ENCODE measurements at places on chromosomes 13 and 19.
A peak's percentile ranks its signal among the peaks of the same experiment; 100 is the strongest.

DNA sequence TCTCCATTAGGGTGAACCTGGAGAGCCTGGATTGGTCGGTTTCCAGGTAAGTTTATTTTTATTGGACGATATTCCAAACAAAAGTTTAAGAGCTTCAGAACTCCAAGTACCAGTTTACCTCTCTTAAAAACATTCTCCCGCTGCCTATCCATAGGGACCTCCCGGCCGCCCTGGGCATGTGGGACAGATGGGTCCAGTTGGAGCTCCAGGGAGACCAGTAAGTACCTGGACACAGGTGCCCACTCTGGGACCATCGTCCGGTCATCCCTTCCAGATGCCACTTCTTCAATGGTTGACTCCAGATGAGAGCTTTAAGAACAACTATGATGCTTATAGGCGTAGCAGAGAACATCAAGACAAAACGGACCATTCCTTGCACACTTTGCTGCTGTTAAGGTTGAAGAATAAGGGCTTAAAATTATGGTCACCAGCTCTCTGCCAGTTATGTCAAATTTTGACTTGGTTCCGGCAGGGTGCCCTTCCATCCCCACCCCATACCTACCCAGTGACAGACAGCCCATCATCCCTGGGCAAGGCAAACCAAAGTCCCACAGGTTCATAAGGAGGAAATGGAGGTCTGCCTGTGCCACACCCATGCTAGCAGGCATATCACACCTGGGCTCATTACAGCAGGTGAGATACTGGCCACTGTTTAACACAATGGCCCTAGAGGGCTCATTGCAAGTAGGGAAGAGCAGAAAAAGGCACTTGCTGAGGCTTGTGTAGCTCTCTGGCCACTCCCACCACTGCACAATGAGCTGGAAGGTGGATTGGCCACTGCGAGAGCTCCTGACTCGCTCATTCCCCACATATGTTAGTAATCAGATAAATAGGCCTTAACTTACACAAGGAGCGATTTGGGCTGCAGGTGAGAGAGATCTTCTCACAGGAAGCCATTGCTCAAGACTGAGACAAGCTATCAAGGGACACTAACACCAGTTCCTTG, 123.6 kb downstream of the COL4A2 start:
- no peak for DNase-seq

DNA sequence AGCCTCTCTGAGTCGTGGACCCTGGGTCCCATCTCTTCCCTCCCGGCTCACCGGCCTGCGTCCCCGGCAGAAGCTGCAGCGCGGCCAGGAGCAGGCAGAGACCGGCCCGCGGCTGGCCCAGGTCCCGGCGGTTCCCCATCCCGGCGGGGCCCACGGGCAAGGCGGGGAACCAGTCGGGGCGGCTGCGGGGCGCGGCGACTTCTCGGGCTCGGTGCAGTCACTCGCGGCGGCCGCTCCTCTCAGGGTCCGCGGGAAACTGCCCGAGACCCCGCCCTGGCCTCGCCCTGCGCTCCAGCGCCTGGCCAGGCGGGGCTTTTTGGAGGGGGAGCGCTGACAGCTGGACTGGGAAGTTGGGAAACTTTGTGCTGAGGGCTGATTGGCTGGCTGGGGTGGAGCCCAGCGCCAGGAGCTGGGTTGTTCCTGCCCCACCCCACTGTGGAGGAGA, at the start of gene COL5A3:
COL5A3 (minus strand) TSS at position 258 of the 445 bp plus-strand sequence; CDS start at position 139, 119 bp downstream.
- peak; percentile 97 for DNase-seq

DNA sequence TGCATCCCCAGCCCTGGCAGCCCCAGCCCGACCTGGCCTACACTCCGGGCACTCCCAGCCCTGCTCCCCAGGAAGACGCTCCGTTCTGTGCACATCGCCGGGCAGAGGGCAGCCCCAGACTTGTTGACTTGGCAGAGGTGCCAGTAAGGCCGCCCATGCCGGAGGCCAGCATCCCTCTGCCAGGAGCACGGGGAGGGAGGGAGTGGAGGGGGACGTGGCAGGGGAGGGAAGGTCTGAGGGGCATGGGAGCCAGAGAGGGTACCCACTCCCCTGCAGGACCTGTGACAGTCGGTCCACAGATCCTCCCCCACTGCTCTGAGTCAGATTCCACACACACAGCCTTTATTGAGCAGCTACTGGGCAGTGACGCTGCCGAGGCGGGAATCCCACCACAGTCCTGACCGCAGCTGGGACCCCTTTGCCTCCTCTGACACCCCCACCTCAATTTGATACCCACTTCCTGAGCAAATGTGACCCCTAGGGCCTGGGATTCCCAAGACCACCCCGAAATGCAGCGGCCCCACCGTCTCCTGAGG, 1.9 kb upstream of the NKPD1 start:
- DNase-seq = no peak

GRCh38 chr13:100464006-100464405, 124.6 kb downstream of the GGACT start:
- no peak for DNase-seq

GRCh38 chr19:50546527-50547221, 21.6 kb downstream of the LRRC4B start:
- DNase-seq = no peak

DNA sequence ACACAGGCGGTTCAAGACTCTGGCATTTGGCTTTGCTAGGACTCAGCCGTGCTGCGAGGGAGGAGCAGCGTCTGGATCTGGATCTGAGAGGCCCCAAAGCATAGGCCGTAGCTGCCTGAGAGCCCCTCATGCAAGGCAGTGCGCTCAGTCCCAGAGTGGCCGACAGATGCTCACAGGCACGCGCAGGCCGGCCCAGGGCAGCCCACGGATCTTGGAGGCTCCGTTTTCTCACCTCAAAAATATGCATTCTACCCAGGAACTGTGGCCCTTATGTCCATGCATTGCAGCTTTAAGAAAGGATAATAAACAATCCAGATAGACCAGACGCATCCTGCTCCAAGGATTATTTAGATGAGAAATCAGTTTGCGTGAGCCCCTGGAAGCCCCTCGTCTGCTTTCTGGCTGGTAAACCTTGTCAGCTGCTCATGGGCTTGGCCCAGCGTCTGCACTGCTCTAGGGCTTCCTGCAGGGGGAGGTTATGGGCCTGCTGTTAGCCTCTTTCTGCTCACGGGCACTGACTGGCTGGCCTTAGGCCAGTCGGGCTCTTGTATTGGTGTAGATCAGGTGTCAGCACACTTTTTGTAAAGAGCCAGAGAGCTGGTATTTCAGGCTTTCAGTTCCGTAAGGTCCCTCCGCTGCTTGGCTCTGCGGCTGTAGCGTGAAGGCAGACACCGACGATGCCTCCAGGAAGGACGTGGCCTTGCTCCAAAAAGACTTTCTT, 24.2 kb downstream of the TEX29 start:
- DNase-seq = peak; percentile 37

All from hepatic stellate cell (primary cell).